Endothelial cell of umbilical vein (primary cell): ENCODE measurements at places on chromosomes 11 and 22. TPM values are rescaled to one million over a fixed set of nuclear protein-coding genes. Genes with fewer than 3 reads are reported as not detected.
A peak's percentile ranks its signal among the peaks of the same experiment; 100 is the strongest.

DNA sequence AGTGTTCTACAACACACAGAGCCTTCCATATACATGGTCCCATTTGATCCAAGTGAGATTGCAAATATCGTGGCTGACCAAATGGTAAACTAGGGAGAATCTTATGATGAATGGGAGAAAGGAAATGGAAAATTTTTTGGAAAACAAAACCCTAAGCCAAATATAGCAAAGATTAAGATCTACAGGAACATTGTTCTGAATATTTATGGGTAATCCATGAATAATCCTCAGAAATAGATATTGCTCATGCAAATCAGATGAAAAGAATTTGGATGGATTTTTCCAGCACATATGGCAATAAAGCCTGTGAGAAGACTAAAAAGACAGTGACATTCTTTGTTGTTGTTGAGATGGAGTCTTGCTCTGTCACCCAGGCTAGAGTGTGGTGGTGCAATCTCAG, 21.7 kb upstream of the PRDM10 start:
- DNase-seq = peak; percentile 32

DNA sequence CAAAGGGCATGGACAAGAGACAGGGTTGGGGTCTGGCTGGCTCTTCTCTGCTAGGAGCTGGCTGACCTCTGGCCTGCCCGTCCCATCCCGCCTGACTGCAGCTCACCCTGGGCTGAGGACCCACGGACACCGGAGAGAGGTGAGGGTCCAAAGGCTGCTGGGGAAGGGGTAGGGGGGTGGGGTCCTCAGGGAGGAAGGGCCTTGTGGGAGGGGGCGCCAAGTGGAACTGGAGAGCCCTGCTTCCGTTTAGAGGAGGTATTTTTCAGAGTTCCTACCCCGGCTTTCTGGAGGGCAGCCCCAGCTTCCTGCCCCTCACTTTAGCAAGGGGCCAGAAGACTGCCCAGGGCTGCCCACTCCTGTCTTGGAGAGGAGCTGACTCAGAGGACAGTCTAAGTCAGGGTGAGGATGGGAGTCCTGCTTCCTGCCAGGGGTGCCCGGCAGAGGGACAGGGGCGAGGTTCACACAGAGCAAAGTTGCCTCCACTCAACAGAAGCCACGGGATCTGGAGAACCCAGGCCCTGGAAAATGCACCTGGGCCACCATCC, 7.1 kb downstream of the LARGE2 start:
- no peak for DNase-seq

GRCh38 chr22:33865248-33865647, 55.0 kb downstream of the LARGE1 start:
- no peak for DNase-seq

DNA sequence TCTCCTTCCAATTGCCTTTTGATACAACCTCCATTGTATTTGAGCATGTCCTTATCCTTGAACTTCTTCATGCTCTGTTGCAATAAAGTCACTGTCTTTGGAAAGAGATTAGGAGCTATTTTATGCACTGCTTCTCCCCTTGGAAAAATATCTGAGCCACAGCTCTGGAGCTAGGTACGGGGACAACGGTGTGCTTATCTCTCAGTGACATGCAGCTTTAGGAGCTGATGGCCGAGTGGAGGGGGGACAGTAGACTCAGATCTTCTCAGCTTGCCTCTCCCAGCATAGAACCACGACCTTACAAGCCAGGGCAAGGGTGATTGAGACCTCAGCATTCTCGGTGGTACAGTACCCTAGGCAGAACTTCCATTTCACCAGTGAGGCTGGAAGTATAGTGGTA, 64.1 kb downstream of the HORMAD2 start:
- no peak for DNase-seq

GRCh38 chr11:20132667-20133039, 27.6 kb downstream of the DBX1 start:
- DNase-seq = no peak

Gene SRRD
- total RNA-seq = 24.2 and 28.5 TPM in 2 replicates

Gene CASP5
- not detected in 2 replicates for total RNA-seq

Gene SPI1
- not detected in 2 replicates for total RNA-seq

Gene TEAD1
- total RNA-seq = 43.2 and 49.0 TPM in 2 replicates

Gene GAS2
- total RNA-seq = 0.37 and 0.88 TPM in 2 replicates

Gene ARHGAP20
- total RNA-seq = 1.1 and 1.4 TPM in 2 replicates

Gene ELMOD1
- 0.53 and 2.4 TPM in 2 replicates for total RNA-seq

Gene EIF3F
- 385 and 436 TPM in 2 replicates for total RNA-seq
